Fibroblast of skin of left quadriceps (primary cell): ENCODE measurements at places on chromosomes 12 and 14.
A peak's percentile ranks its signal among the peaks of the same experiment; 100 is the strongest.

- no peak for DNase-seq
Measured at GRCh38 chr12:132352896-132353800, 23.8 kb upstream of the GALNT9 start.

- no peak for DNase-seq
Measured at GRCh38 chr12:4311776-4312175, 9.2 kb upstream of the TIGAR start.

DNA sequence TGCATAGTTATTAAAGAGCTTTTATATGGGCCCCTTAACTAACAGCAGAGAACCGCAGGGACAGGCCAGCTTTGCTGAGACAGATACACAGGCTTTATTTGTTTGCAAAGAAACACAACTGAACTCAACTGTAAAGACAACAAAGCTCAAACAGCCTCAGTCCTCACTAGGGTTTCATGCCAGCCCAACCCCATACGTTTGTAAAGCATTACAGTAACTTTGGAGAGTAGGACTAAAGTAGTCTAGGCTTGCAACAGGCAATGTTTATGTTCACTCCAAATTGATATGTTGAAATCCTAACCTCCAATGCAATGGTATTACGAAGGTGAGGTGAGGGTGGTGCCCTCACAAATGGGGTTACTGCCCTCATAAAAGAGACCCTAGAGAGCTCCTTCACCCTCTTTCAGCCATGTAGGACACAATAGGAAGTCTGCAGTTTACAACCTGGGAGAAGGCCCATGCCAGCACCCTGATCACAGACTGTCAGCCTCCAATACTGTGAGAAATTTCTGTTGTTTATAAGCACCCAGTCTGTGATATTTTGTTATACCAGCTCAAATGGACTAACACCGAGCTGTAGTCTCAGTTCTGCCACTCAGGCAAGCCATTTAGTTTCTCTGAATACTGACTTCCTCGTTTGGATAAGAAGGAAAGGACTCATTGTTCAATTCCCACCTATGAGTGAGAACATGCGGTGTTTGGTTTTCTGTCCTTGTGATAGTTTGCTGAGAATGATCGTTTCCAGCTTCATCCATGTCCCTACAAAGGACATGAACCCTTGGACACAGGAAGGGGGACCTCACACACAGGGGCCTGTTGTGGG lies 35.2 kb downstream of the PPM1H start:
- no peak for DNase-seq

- DNase-seq = no peak
Measured at GRCh38 chr12:19553175-19553574, 113.9 kb downstream of the AEBP2 start.

DNA sequence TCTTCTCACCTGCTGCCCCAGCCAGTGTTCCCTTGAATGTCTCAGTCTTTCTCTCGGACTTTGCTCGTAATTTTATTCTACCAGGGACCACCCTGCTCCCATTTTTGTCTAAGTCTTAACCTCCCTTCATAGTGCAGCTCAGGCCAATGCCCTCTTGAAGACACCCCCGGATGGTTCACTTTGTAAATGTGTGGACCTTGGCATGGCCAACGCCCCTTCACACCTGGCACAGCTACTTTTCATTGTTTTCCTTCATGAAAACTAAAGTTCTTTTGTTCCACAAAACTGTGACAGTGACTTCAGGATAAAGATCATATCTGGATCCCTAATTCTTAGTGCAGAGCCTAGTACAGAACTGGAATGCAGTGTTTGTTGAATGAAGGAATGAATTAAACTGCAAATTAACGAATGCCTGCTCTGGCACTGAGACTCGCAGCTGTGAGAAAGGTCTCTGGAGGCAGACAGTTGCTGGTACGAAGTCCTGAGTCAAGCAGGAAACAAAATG lies 3.5 kb upstream of the RNASE4 start:
- no peak for DNase-seq

DNA sequence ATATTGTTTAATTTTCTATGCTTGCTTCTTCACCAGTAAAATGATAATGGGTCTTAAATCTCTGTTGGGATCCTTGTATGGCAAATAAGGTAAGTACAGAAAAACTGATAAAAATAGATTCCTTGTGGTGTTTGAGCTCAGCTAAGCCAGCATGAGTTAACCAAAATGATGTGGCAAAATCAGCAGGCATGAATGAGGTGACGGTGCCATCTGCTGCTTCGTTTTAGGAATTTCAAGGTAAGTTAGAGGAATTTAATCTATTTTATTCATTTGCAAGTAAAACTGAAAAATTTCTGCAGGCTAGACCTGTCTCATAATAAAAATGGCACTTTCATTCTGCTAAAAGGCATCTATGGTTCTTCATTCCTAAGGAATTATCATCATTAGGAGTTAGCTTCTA lies 10.0 kb upstream of the CLEC7A start:
- DNase-seq = peak; percentile 38

GRCh38 chr12:8829621-8830020 lies 7.2 kb downstream of the A2ML1 start:
- DNase-seq = no peak

DNA sequence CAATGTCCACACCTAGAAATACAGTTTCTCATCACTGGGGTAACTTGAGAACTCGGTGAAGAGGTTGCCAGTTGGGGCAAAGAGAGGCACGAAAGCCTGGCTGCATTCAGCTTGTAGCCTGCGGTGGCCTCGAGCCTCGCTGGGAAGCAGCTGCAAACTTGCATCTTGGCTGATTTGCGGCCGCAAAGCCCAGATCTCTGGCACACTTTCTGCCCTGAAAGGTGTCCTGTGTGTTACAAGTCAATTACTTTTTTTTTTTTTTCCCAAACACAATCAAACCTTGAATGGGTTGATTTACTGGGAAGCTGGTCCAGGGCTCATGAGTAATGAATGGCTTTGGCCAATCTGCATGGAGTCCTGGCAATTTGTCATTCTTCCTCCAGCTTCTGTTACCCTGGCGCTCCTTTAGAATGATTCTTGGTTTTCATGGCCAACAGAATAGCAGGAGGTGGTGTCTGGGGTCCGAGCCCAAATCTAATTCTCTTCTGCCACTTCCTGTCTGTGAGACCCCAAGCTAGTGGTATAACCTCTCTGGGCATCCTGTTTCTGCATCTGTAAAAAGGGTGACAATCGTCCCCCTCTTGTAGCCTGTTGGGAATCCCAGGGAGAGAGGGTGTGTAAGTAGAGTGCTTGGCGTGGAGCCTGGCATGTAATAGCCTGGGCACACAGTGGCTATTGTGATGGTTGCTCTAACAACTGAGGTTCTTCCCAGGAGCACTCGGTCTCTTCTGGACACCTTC lies 6.7 kb downstream of the BCL7A start:
- no peak for DNase-seq

DNA sequence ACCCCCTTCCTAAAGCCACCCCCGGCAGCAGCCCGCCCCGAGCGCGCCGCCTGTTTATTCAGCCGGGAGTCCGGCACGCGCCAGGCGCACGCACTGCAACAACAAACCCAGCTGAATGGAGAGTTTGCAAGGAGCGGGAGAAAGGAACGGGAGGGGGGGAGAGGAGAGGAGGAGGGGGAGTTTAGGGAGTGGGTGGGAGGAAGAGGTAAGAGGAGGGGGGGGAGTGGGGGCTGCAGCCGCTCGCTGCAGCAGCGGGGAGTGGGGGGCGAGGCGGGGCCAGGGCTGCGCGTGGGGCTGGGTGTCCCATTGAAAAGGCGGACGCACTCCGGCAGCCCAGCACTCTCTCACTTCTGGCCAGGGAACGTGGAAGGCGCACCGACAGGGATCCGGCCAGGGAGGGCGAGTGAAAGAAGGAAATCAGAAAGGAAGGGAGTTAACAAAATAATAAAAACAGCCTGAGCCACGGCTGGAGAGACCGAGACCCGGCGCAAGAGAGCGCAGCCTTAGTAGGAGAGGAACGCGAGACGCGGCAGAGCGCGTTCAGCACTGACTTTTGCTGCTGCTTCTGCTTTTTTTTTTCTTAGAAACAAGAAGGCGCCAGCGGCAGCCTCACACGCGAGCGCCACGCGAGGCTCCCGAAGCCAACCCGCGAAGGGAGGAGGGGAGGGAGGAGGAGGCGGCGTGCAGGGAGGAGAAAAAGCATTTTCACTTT lies at the start of gene ASCL1:
TSS of gene ASCL1 (plus strand) at position 336 of the 712 bp plus-strand sequence. CDS start 571 bp downstream, outside the sequence.
- no peak for DNase-seq

- no peak for DNase-seq
Measured at GRCh38 chr14:37592482-37593408, 2.3 kb downstream of the FOXA1 start.

DNA sequence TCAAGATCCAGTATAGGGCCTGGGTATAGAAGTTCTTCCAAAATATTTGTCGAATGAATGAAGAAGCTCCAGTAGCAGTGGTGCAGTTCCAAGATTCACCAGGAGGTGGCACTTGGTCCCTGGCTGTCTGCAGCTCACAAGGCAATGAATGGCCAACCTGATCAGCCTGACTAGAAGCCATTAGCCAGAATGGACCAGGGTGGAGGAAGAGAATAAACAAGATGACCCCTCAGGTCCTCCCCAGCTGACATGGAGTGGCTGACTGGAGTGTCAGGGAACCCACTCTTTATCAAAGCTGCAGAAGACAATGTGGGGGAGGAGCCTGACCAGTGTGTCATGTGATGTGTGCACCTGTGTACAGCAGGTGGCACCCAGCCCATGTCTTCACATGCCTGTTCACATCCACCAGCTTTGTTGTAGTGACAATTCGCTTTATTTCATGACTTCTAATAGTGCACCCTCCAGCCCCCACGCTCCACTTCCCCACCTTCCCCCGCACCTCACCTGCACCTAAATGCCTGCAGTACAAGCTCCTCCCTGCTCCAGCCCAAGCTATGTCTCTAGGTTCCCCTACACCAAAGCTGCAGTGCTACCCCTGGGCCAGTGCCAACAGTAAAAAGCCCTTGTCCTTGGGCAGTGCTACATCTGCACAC lies 3.0 kb downstream of the LTBP2 start:
- peak; percentile 70 for DNase-seq

DNA sequence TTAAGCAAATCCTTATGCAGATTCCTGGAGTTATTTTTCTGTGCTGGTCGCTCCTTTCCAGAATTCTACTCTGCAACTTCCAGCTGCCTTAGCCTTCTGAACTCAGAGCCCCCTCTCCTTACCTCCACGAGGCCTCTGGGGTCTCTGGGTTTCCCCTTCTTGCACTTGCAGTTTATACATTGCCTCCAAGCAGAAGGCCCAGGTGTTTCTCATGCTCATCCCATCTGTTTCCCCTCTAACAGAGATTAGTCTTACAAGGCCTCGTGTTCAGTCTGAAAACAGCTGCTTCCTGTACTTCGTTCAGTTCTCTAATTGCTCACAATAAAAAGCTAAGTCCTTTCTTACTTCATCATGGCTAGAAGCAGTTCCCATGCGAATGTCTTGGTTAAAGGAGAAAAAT lies 134.4 kb upstream of the FGD4 start:
- peak; percentile 43 for DNase-seq

DNA sequence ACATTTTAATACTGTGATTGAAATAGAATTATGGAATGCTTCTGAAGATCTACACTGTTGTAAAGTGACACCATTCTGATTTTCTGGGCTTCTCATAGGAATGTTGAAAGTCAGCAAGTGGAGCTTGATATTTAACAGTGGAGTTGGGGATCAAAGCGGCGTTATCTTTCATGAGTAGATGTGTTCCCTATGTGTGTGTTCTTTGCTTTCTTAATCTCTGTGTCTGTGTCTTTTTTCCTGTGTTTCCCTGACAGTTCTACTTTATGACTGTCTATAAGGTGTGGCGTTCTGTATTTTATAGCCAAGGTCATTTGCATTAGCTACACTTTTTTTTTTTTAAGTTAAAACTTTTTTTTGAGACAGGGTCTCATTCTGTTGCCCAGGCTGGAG lies 24.7 kb downstream of the SYNE2 start:
- no peak for DNase-seq

DNA sequence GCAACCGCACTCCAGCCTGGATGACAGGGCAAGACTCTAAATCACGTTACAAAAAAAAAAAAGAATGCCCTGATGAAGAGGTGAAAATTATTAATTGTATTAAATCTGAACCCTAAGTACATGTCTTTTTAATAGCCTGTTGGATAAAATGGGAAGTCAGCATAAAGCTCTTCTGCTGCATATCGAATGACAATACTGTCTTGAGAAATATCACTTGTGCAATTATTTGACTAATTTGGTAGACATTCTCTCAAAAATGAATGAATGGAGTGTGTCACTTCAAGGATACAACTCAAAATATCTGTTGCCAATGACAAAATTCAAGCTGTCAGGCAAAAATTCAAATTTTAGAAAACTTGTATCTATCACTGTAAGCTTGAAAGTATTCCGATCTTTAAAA lies 38.9 kb downstream of the DNAI7 start:
- no peak for DNase-seq

GRCh38 chr14:61211476-61212255 lies 69.5 kb downstream of the TMEM30B start:
- DNase-seq = no peak

- DNase-seq = no peak
Measured at GRCh38 chr12:120363274-120363855, 5.6 kb downstream of the MSI1 start.

DNA sequence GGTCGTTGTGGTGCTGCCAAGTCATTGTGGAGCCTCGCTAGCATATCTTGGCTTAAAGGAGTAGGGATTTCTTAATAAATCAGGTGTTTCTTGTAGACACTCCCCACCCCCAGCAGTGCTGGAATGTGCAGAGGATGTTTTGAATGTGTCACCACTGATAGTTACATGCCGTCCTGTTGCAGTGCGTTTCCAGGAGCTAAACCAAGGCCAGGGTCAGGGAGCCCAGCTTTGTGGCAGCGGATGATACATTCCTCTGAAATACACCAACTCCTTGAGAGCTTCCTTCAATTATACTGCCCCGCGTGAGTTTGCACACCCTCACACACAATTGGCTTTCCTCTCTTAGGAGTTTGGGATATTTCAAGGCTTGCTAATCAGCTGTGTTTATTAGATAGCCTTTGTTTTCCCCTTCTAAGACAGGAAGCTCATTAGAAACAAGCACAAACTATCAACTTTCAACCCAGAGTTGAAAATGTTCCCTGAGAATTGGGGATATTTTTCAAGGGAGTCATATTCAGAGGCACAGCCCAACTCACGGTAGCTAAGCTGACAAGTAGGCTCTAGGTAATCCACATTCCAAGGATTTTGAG lies 154.9 kb downstream of the C12orf75 start:
- peak; percentile 40 for DNase-seq

DNA sequence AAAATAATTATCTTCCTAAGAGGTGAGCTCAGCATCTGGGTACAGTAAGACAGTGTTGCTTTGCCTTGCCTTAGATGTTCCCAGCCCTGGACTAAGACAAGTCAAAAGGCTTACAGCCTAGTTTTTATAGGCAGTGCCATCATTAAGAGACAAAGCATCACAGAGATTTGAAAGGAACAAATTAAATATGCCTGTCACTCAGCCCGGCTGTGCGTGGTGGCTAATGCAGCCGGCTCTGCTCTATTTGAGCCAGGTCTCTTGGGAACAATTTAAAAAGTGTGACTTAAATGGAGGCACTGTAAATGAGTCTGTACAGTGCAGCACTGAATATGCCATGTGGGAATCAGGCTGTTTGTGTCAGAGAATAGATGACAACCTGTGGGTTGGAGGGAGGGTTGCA lies 1687.4 kb upstream of the FLRT2 start:
- no peak for DNase-seq

DNA sequence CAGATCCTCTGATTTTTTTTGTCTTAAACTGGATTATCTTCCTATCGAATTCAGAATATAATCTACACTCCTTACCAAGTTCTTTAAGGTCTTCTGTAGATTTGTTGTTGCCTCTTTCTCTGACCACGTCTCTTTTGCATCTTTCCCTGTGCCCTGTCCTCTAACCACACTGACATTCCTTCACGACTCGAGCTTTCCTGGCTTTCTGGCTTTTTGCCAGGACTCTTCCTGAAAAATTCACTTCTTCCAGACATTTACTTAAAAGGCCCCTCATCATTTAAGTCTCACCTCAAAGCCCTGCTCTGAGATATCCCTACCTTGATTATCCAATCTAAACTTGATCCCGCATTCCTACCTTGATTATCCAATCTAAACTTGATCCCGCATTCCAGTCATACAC lies 422.3 kb upstream of the DCN start:
- no peak for DNase-seq
